ENCODE measurements at places on chromosomes 5 and 9.
A peak's percentile ranks its signal among the peaks of the same experiment; 100 is the strongest.

DNA sequence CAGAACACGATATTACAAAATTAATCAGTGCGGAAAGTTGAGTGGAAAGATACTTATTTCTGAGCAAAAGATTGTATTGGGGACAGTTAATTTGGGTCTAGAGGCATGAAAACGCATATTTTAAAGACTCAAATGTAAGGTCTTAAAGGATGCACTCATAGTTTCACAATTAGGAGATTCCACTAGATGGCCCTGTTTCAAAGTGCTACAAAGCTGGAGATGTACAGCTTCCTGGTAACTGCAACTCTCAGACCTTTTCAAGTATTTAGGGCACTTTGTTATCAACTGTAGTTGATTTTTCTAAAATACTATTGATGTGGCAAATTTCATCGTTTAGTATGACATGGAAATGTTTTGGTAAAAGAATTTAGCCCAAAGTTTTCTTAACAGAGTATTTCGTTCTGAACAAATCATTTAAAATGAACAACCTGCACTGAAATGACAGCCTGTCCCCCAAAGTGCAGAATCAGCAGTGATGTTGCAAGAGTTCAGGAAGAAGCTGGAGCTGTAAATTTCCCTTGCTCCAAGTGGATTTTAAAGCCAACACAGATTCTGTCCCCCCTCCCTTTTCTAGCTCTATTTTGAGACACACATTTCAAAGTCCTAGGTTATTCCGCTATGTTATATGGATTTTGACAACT lies 16.2 kb upstream of the NDUFB6 start:
- no peak for DNase-seq

- no peak for DNase-seq
Measured at GRCh38 chr5:82137205-82137604, 140.9 kb downstream of the RPS23 start.

DNA sequence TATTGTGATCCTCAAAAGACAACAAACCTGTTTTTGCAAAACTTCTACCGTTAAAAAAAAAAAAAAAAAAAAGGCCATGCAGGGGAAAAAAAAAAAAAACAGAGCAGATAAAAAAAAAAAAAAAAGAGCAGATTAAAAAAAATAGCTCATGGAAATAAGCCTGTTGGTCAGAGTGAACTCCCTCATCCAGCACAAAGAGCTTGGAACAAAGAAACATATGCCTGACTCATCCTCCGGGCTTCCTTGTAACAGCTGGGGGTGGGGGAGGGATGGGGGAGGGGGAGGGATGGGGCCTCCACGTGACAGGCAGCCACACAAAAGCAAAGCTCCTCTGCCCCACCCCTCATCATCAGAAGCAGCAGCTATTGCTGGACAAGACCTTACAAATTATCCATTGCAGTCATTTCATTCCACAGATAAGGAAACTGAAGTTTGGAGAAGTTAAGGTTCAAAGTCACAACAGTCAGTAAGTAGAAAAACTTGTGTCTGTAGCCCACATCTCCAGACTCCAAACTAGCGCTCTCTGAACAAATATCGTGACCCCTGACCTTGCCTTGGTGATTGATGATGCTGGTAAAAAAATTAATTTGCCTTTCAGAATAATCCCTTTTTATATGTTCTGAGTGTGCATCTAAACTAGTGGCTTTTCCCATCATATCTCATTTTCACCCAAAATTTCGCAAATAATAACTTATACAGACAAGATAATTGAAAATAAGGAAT lies 38.9 kb downstream of the SLC35D2 start:
- no peak for DNase-seq

DNA sequence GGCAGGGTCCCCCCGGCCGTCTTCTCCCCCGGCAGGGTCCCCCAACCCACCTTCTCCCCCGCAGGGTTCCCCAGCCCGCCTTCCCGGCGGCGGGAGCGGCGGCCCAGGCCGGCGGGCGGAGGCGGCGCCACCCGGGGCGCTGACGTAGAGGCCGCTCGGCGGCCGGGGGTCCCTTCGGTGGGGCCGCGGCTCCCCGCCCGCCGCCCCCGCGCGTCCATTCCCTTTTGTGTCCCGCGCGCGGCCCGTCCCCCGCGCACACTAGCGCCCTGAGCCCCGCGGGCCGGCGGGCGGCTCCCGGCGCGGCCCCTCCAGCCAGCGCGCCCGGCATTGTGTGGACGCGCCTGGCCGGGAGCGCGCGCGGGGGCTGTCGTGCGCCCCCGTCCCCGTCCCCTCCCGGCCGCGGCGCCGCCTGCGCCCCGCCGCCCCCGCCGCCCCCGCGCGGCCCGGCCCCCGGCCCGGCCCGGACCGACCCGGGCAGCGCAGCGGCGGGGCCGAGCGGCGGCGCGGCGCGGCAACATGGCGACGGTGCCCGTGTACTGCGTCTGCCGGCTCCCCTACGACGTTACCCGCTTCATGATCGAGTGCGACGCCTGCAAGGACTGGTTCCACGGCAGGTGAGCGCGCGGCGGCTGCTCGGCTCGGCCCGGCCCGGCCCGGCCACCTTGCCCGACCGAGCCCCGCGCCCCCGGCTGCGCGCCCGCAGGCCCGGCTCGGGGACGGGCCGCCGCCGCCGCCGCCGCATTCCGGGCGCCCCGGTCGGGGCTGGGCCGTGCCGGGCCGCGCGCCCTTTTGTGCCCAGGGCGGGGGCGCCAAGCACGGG lies at the start of gene PHF2:
Gene PHF2, plus strand, starts transcription at position 327 of the 820 bp plus-strand sequence. Its CDS starts 190 bp downstream, at position 517.
- DNase-seq = peak; percentile 63

- no peak for DNase-seq
Measured at GRCh38 chr9:69532396-69532795, 139.8 kb downstream of the APBA1 start.

DNA sequence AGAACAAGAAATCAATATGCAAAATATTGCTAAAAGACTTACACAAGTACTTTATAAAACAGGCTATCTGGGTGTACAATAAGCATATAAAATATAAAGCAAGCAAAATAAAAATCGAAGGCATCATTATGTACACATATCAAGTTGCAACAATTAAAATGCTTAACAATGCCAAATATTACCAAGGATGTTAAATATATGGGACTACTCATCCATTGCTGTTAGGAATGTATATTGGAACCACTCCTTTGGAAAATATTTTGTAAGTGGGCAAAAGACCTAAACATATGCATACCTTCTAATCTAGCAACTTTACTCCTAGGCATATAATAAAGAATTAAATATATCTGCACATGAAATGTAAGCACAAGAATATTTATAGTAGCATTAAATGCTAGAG lies 632.6 kb upstream of the COX7C start:
- DNase-seq = no peak

GRCh38 chr5:38809388-38810359 lies 36.1 kb upstream of the OSMR start:
- DNase-seq = peak; percentile 37

- no peak for DNase-seq
Measured at GRCh38 chr9:110114086-110114858, 93.7 kb downstream of the C9orf152 start.

DNA sequence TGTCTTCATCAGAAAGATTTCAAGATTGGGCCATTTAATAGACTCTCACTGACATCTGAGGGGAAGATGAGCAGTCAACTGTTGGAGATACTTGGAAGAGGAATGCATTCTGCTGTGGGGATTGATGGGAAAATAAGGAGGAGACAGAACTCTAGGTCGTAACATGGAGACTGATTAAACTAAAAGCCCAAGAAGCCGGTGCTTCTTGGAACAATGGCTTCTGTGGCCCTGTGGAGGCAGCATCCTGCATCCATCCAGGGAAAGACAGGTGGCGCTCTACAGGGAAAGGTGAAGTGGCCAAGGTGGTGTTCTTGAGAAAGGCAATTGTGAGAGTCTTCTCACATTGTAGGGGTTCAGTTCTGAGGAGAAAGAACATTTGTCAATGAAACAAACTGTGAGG lies 31.3 kb downstream of the ZFAND5 start:
- DNase-seq = no peak

- DNase-seq = no peak
Measured at GRCh38 chr9:98584059-98584458, 124.7 kb downstream of the GABBR2 start.

DNA sequence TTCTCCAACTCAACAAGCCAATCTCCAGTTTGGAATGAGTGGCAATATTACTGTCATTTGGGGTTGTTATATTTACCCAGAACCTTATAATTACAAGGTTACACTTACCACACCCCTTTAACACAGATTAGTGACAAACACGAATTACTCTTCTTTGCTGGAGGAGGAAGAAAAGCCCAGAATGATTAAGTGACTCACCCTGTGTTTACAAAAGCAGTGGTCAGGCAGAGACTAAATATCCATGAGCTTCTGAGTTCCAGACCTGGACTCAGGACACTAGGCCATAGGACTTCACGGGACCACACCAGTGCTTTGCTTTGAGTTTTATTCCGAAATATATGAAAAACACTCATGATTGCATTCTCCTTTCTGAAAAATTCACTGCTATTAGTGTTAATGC lies 370.8 kb downstream of the TLE1 start:
- no peak for DNase-seq

GRCh38 chr9:79222483-79222882 lies 349.3 kb upstream of the TLE4 start:
- DNase-seq = no peak

- no peak for DNase-seq
Measured at GRCh38 chr5:143017992-143018391, 247.8 kb downstream of the ARHGAP26 start.

DNA sequence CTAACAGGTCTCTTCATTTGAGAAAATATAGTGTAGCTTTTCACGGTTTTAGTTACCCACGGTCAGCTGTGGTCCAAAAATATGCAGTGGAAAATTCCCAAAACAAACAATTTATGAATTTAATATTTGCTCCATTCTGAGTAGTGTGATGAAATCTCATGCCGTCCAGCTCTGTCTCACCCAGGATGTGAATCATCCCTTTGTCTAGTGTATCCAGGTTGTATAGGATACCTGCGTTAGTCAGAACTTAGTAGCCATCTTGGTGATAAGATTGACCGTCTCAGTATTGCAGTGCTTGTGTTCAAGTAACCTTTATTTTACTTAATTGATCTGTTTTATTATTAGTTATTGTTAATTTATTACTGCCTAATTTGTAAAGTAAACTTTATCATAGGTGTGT lies 41.1 kb downstream of the NDUFS4 start:
- no peak for DNase-seq

GRCh38 chr9:95511952-95512708 lies 4.6 kb downstream of the PTCH1 start:
- DNase-seq = no peak

DNA sequence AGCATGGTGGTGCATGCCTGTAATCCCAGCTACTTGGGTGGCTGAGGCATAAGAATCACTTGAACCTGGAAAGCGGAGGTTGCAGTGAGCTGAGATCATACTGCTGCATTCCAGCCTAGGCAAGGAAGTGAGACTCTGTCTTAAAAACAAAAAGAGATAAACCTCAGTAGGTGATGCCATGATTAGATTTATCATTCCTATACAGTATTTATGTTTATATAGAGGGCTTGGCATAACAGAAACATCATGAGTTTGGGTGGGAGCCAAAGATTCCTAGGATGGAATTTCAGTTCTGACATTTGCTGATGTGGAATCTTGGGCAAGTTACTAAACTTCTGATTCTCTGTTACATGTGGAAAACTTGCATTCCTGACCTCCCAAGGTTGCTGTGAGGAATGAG lies 22.3 kb downstream of the RFK start:
- no peak for DNase-seq

DNA sequence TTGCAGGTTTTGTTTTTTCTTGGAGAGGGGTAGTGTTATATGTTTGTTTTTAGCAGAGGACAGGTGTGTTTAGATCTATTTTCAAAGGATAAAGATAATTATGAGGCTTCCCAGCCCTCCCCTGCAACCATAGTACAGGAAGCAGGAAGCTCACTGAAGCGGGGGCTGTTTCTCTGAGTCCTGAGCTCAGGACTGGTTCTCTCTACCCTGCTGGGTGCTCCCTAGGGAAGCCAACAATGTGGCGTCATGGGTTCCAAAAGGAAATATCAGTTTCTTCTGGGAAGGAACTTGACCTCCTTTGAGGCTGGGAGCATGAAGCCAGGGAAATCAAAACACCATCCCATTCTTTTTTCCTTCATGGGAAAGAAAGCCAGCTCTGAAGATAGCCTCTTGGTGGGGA lies 62.2 kb downstream of the RAD23B start:
- DNase-seq = no peak

DNA sequence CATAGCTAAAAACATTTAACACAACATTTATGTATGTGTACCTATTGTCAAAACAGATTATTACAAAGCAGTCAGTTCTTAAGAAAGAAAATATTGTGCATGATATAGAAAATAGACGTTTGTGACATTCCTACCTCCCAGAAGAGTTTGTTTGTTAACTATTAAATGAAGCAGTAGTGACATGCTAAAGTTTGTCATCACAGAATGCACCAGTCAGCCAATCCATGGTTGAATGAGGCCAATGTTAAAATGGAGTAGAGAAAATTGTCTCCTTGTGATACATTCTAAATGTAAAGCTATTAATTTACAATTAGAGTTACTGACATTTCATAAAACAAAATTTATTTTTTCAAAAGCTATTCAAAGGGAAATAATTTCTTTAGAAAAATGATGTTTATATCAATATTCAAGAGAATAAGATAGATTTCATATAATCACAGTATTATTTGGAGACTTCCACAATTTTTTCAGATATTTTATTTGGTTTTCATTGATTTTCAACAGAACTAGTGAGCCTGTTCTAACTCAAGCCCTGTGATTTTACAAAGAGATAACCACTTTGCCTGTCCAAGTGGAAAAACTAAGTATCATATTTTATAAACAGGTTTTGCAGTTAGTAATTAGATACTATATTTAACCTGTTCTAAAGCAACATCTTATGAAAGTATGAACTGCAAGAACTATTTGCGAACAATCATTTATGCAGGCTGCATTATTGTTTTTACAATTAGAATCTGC lies 176.8 kb downstream of the ISL1 start:
- no peak for DNase-seq

DNA sequence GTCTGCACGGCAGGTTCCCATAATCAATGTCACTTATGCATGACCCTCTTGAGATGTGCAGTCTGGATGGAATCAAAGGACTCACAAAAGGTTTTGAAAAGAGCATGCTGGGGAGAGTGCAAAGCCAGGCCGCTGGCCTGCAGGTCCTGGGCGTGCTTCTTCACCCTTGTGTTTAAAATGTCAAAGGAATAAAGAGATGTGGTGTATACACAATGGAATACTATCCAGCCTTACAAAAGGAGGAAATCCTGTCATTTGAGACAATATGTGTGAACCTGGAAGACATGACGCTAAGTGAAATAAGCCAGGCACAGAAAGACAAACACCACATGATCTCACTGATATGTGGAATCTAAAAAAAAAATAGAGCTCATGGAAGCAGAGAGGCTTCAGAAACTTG lies 137.5 kb upstream of the PHYKPL start:
- no peak for DNase-seq
